ENCODE measurements at places on chromosomes 12 and 14. TPM values are rescaled to one million over a fixed set of nuclear protein-coding genes. Genes with fewer than 3 reads are reported as not detected.
A peak's percentile ranks its signal among the peaks of the same experiment; 100 is the strongest.

DNA sequence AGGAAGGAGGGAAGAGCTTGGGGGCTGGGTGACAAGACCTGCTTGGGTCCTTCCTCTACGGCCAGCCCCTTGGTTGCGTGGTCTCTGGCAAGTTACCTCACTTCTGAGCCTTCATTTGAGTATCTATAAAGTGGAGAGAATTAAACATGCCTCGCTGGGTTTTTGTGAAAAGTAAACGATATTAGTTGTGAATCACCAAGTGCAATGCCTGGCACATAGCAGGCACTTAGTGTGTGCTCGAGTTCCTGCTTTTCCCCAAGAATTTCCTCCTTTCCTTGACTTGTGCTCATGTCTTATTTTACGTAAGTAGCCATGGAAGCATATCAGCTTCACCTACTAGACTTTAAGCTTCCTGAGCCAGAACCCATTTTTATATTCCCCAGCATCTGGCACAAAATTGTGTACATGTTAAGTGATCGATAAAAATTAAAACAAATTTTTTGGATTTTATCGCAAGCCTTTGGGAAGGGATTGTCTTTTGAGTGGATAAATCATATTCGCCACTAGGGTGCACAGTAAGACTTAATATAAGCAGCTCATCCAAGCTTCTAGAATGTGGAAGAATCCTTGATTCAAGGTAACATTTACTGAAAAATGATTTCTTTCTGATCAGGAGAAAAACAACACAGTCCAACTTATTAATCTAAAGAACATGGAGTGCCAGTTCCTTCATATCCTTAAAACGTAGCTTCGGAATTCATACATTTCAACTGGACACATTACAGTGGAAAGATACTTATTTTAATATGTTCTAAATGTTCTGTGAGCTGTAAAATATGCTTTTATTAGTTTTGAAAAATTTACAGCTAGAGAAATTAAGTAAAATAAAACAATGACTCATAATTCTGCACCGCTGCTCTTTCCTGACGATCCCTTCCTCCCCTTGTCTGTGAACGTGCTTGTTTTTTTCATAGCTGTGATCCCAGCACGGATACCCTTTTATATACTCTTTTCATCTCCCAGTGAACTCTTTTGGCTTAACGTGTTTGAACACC lies 62.0 kb downstream of the SLC25A47 start:
- H3K27me3 ChIP-seq: no peaks in the 10 kb centered on the region
- no peak for DNase-seq
- H3K4me3 ChIP-seq: no peak overlapping the region
- no peak overlapping the region for H3K27ac ChIP-seq

- no peaks in the 10 kb centered on the region for H3K27me3 ChIP-seq
- no peak for DNase-seq
- no peak overlapping the region for H3K4me3 ChIP-seq
- H3K4me1 ChIP-seq: no peaks in the 10 kb centered on the region
These were observed 42.0 kb downstream of the GPHB5 start for GRCh38 chr14:63276492-63277342.

GRCh38 chr12:113820309-113820708 lies 145.8 kb downstream of the RBM19 start:
- H3K27me3 ChIP-seq: no peaks in the 10 kb centered on the region
- no peak overlapping the region for H3K4me3 ChIP-seq
- H3K27ac ChIP-seq: no peak overlapping the region
- H3K4me1 ChIP-seq: no peaks in the 10 kb centered on the region
- no peaks in the 10 kb centered on the region for H3K36me3 ChIP-seq

The LRR1 gene
- total RNA-seq: 3.8 TPM

DNA sequence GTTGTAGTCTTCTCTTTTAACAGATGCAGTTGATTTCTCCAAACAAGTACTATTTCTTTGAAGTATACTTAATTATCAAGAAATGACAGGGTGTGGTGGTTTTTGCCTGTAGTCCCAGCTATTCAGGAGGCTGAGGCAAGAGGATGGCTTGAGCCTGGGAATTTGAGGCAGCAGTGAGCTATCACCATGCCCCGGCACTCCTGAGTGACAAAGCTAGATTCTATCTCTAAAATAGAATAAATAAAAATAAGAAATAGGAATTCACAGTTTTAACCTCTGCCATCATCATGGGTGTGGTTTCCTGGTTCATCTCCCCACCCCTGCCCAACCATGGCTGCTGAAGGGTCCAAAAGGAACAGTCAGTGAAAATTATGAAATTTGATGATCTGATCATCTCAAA lies 290.2 kb upstream of the FLRT2 start:
- peaks cover 2% of the 10 kb centered on the region for H3K27me3 ChIP-seq
- no peaks in the 10 kb centered on the region for H3K4me1 ChIP-seq
- H3K4me3 ChIP-seq: no peak overlapping the region
- no peak for DNase-seq

- DNase-seq: no peak
- no peaks in the 10 kb centered on the region for H3K4me1 ChIP-seq
- H3K36me3 ChIP-seq: no peaks in the 10 kb centered on the region
- H3K4me3 ChIP-seq: no peak overlapping the region
- H3K27me3 ChIP-seq: no peaks in the 10 kb centered on the region
These were observed 12.0 kb upstream of the SMIM10L1 start for GRCh38 chr12:11158885-11159444.

The PIP4K2C gene
- total RNA-seq: 11.9 TPM

- no peak overlapping the region for H3K4me3 ChIP-seq
- H3K36me3 ChIP-seq: peaks cover 3% of the 10 kb centered on the region
These were observed 195.8 kb downstream of the FOXN3 start for GRCh38 chr14:89221109-89221810.

The FCF1 gene
- total RNA-seq: 14.6 TPM

GRCh38 chr14:51395361-51395849 lies 155.4 kb downstream of the TMX1 start:
- no peak overlapping the region for H3K4me3 ChIP-seq
- DNase-seq: no peak
- H3K36me3 ChIP-seq: no peaks in the 10 kb centered on the region
- H3K27me3 ChIP-seq: no peaks in the 10 kb centered on the region
- H3K4me1 ChIP-seq: peaks cover 2% of the 10 kb centered on the region

DNA sequence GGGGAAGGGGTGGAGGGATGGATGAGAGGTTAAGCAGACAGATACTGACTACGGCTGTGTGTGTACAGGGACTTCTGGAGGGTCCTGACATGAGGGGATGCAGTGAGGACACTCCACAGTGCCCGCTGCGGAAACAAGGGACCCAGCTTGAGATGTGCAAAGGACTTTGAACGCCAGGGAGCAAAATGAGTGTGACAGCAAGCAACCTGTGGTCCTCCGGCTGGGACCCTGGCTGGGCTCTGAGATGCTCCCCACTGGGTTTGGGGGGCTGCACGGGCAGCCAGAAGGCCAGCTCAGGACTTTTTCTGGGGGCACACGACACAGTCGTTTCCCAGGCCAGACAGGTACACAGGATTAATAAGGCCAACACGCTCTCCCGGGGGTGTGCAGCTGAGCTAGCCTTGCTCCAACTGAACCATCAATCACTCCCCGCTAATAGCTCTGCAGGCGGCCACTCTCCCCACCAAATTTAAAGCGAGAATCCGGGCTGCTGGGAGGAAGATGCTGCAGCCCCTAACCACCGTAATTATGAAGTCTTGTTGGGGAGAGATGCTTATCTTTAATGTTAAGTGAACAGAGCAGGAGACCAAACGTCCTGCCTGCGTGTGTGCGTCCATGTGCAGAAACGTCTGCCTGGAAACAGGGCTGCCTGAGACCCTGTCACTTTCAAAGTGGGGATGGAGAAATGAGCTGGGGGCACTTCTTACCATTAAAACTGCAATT lies 51.6 kb upstream of the DLK1 start:
- H3K36me3 ChIP-seq: no peaks in the 10 kb centered on the region
- no peak for DNase-seq
- peaks cover 8% of the 10 kb centered on the region for H3K4me1 ChIP-seq
- H3K27ac ChIP-seq: no peak overlapping the region

DNA sequence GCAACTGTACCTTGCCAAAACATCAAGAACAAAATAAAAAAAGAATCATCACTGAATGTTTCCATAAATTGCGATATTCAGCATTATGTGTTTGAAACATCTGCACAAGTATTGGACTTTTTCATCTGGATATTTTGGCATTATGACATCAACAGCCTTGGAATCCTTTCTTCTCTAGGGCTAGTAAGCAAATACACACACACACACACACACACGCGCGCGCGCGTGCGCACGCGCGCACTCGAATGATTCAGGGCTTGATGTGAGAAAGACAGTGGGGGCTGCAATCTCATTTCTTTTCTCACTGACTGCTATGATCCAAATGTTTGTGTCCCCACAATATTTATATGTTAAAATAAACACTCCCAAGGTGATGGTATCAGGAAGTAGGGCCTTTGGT lies 90.0 kb upstream of the SLC38A4 start:
- H3K27me3 ChIP-seq: no peaks in the 10 kb centered on the region
- no peak overlapping the region for H3K4me3 ChIP-seq
- no peaks in the 10 kb centered on the region for H3K4me1 ChIP-seq

The RASAL1 gene
- total RNA-seq: 0.33 TPM

GRCh38 chr12:6534945-6535696 lies 804 bp downstream of the GAPDH start:
- no peaks in the 10 kb centered on the region for H3K27me3 ChIP-seq
- peaks cover 49% of the 10 kb centered on the region for H3K4me1 ChIP-seq
- DNase-seq: peak; percentile 76

GRCh38 chr14:102591372-102591943 lies 991 bp upstream of the RCOR1 start:
- peak overlapping the region; percentile 78 for H3K4me3 ChIP-seq
- no peaks in the 10 kb centered on the region for H3K27me3 ChIP-seq
- peaks cover 4% of the 10 kb centered on the region for H3K4me1 ChIP-seq
- peak; percentile 62 for DNase-seq

The SPATS2 gene
- total RNA-seq: 4.1 TPM

The FGF6 gene
- total RNA-seq: not detected

The NID2 gene
- total RNA-seq: 23.3 TPM

DNA sequence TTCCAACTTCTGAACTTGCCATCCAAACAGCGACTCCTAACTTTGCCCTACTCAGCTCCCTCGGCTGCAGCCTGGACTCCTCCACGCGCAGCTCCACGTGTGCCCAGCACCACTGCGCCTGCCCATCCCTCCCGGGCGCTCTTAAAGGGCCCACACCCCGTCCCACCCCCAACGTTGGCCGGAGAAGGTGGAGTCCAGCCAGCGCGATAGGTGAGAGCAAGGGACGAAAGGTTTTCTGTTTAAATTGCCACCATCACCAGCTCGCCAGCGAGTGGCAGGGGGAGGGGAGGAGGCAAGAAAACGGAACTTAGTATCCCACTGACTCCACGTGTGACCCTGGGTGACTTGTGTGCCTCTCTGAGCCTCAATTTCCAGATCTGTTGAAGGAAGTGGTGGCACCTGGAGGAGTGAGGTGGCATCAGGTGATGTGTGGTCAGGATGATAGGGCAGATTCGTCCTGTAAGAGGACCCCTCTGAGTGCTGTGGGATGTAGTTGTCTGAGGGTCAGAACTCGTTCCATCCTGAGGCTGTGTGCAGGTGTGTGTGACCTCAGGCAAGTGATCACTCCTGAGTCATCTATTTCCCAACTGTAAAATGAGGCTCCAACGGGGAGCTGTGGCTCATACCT lies 59.7 kb downstream of the TRPV4 start:
- no peak for DNase-seq
- H3K4me1 ChIP-seq: peaks cover 19% of the 10 kb centered on the region
- H3K36me3 ChIP-seq: no peaks in the 10 kb centered on the region
- no peaks in the 10 kb centered on the region for H3K27me3 ChIP-seq

The TSPAN31 gene
- total RNA-seq: 26.9 TPM

Data from liver (tissue), 10 donors.